NCI-H446 treated with DMSO at 0.1 percent for 48 hours (cell line): ENCODE measurements at places on chromosomes 11 and 22.

GRCh38 chr11:75159151-75159953 lies 8.4 kb downstream of the SLCO2B1 start:
- DNase-seq, result no peak

DNA sequence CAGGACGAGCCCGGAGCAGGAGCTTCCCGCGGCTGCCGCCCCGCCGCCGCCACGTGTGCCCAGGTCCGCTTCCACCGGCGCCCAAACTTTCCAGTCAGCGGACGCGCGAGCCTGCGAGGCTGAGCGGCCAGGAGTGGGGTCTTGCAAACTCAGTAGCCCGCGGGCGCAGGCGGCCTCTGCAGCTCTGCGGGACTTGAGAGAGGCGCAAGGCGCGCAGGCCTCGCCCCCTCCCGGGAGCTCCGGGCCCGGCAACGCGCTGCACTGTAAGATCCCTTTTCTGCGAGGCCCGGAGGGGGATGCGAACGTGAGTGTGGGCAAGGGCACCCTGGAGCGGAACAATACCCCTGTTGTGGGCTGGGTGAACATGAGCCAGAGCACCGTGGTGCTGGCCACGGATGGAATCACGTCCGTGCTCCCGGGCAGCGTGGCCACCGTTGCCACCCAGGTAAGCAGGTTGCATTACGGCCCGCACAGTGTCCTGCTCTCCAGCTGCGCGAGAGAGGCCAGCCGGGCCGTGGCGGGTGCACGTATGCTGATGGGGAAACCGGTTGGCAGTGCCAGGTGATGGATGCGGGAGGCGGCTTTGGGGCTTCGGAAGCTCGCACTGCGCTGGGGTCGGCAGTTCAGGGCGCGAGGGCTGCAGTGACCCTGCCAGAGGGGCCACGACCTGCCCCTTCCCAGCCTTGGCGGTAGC lies 2.0 kb downstream of the SLC6A5 start:
- DNase-seq, result no peak

DNA sequence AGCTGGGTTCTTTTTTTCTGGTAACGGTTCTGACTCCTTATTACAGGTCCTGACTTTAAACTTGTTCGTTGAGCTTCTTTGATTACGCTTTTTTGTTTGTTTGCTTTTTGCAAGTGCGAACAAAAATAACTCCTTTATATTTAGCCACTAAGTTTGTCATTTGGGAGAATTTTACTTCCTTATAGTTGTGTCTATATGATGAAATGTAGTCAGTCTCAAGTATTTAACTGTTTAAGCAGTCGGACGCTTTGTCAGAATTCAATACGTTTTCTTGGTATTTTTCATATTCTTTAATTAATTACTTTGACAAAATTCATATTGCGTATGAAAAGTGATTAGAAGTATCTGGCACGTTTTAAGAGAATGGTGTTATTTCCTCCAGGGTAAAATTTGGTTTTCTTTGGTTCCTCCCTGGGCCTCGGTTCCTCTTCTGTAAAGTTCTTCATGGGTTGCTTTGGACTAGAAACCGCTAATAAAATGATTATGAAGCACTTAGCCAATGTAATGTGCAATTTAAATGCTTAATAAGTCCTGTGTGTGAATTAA lies 1.3 kb downstream of the CBL start:
- DNase-seq, result no peak

DNA sequence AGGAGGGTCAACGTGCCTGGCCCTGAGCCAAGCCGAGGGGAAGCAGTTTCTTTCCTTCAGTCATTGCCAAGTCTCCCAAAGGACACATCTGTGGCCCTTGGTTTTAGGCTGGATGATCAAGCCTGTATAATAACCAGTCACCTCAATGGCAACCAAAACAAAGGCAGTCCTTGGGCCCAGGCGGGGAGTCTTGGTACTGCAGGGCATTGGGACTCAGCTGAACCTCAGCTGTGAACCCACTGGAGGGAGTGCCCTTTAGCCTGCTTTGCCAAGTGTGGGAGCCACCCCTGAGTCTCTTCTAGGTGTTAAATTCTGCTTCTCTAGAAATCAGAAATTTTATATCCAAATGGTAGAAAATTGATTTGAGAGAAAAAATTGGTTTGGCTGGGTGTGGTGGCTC lies 36.9 kb downstream of the CPT1A start:
- DNase-seq, result no peak

- no peak for DNase-seq
These were observed 49.9 kb downstream of the ALX4 start for GRCh38 chr11:44260081-44260480.

- no peak for DNase-seq
These were observed at the start of gene RASD2 for GRCh38 chr22:35540595-35541253. TSS of gene RASD2 (plus strand) at chr22:35540831. CDS start at chr22:35546810, 5,979 bp downstream.

GRCh38 chr11:110866081-110866480 lies 153.8 kb upstream of the ARHGAP20 start:
- no peak for DNase-seq

DNA sequence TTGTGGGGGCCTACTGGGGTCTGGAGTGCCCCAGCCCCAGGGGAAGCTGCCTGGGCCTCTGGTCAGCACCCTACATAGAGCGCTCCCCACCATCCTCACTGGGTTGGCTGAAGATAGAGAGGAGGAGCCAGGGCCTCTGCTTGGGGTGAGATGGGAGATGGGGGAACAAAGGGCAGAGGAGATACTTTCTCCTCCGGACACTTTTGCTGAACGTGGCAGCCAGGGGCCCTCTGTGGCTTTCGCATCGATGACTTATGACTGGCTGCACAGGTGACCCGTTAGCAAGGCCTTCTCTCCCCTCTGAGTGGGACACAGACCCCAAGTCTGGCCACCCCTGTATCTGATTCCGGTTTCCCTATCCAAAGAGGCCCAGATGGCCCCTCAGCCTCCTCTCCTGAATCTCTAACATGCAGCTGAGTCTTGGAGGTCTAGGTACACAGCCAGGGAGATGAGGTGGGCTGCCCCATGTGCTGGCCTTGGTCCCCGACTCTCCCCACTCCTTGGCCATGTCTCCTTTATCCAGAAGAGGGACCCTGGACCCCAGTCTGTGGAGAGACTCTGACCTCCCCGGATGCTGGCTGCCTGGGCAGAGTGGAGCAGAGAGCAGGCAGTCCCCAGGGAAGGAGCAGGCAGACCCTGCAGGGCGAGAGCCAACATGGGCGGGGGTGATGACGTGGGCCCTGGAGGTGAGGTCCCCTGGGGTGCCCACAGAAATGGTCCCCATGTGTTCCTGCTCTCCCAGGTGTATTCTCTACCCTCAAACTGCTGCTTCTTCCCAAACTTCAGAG lies 59.3 kb upstream of the NECTIN1 start:
- DNase-seq, result no peak

GRCh38 chr11:79809487-79809886 lies 368.7 kb upstream of the TENM4 start:
- no peak for DNase-seq
